Vagina (tissue), 2 donors: ENCODE measurements at places on chromosomes 4 and X. TPM values are rescaled to one million over a fixed set of nuclear protein-coding genes. Genes with fewer than 3 reads are reported as not detected.

Gene CT47B1
- total RNA-seq = not detected

Gene NPY2R
- 0.49 TPM for total RNA-seq

Gene NIPAL1
- total RNA-seq = 8.1 TPM

GRCh38 chr4:142539796-142540482 lies 306.2 kb downstream of the INPP4B start:
- DNase-seq = no peak

- DNase-seq = no peak
These were observed 6.8 kb downstream of the MMAA start for GRCh38 chr4:145625677-145626622.
